ENCODE measurements at places on chromosomes 3 and 15.
A peak's percentile ranks its signal among the peaks of the same experiment; 100 is the strongest.

DNA sequence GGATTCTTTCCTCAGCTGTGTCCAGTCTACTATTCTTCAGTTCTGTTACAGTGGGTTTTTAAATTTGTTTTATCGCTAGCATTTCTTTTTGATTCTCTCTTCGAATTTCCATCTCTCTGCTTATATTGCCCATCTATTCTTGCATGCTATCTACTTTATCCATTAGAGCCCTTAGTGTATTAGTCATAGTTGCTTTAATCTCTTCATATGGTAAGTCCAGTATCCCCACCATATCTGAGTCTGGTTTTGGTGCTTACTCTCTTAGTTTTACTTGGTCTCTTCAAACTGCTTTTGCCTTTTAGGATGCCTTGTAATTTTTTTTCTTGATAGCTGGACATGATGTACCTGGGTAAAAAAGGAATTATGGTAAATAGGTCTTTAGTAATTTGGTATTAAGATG is 9.1 kb downstream of the TIMMDC1 start:
- no peak for DNase-seq

GRCh38 chr3:176697284-176697889 is 499.9 kb downstream of the TBL1XR1 start:
- DNase-seq = no peak

- no peak for DNase-seq
Observed at GRCh38 chr3:99662838-99663570, 24.6 kb downstream of the COL8A1 start.

DNA sequence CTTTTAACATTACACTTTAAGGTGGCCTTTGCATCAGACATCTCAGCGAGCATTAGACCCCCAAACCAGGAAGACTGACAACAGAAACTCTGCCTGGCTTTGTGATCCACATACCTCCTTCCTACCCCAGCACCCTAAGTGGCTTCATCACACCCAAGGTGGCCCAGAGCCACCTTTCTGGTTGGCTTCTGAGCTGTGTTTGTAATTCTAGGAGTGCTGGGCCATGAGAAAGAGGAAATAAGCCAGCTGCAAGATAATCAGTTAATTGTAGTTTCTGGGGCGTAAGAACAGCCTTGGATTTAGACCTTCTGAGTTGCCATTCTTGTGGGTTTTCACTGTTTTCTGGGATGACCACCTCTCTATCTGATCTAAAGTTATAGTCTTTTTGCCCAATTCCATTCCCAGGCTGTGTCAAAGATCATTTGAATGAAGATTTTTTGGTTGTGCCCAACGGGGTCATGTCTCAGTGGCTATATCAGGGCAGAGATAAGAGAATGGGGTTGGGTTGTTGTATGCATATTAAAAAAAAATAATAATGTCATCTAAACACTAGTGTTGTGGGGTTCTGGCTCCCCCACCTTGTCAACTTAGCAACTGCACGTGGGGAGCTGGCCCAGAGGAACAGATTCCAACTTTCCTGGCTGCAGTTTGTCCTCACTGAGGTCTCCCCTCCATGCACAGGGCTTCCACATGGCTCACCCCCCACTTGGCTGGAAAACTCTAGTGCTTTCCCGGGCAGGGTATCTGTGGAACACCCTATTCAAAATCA is 234.8 kb upstream of the WNT5A start:
- DNase-seq = no peak

- peak; percentile 79 for DNase-seq
Observed at GRCh38 chr3:87333393-87333892, 57.1 kb upstream of the POU1F1 start.

DNA sequence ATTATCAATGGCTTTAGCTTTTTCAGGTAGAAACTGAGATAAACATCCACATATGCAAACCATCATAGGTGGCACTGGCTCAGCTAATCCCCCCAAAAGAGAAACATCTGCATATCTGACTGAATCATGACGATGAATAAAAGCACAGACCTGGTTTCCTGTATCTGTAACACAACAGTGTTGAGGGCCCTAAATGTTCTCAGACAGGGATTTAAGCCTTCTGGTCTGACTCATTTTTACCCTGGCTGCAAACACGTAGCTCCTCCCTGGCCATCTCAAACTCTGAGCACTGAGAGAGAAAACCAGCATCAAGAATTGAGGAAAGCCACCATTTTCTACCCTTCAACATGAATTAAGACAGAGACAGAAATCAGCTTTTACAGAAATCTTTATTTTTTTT is 35.2 kb downstream of the GLB1 start:
- no peak for DNase-seq

DNA sequence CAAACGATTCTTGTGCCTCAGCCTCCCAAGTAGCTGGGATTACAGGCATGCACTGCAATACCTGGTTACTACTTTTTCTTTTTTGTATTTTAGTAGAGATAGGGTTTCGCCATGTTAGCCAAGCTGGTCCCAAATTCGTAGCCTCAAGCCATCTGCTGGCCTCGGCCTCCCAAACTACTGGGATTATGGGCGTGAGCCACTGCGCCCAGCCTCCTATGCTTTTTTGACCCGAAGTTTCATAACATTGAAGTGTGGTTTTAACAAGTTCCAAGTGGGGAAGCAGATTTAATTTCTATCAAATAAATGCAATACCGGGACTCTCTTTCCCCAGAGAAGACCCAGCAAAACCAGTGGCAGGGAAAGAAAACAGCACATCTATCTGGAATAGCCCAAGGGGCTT is 13.7 kb downstream of the SH3BP5 start:
- no peak for DNase-seq

DNA sequence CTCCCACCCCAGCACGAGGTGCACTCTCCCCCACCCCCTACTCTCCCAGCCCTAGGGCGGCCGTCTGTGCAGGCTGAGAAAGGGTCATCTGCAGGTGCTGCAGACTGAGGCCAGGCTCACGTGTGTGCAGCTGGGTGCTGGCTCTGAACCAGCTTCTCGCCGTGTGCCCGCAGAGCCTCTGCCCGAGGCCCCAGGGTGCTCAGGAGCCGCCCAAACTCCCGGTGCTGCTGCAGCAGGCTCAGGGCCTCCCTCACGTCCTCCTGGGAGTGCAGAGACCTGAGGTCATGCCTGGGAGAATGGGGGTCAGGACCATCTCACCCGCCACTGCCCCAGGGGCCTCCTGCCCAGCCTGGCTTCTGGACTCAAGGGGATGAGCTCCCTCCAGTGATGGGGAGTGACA is 17.2 kb downstream of the SPTBN5 start:
- DNase-seq = no peak

GRCh38 chr15:70351391-70351790 is 253.7 kb upstream of the TLE3 start:
- no peak for DNase-seq

GRCh38 chr15:39774688-39775267 is 7.9 kb downstream of the FSIP1 start:
- no peak for DNase-seq

GRCh38 chr3:31704591-31705179 is 172.0 kb downstream of the STT3B start:
- DNase-seq = peak; percentile 55

DNA sequence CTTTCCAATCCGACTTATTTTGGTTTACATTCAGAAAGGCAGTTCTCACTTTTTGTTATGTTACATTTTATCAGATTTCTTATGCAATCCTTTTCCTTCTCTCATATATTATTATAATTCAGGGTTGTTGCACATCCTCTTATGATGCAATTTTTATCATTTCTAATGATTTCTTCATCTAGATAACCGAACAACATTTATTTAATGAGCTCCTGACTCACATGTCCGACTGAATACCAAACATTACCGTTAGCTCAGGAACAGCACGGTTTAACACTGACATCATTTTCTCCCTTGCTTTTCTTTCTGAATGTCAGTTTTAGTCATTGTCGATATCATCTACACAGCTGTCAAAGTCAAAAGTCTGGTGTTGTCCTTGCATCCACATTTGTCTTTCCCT is 199.2 kb downstream of the BCHE start:
- DNase-seq = no peak

- DNase-seq = no peak
Observed at GRCh38 chr3:59878038-59878427, 828.2 kb upstream of the CFAP20DC start.

GRCh38 chr3:167198949-167199600 is 181.0 kb downstream of the ZBBX start:
- DNase-seq = no peak

DNA sequence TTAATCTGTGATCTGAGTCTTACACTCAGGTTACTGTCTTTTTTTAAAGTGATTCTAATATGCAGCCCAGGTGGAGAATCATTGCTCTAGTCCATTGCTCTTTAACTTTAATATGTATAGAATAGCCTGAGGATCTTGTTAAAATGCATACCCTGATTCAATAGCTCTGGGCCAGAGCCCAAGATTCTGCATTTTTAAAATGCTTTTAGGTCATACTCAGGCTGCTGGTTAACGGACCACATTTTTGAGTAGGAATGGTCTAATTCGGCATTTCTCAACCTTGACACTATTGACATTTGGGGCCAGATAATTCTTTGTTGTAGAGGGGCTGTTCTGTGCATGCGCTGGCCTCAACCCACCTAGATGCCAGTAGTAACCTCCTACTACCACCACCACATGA is 20.9 kb upstream of the FSTL1 start:
- no peak for DNase-seq

DNA sequence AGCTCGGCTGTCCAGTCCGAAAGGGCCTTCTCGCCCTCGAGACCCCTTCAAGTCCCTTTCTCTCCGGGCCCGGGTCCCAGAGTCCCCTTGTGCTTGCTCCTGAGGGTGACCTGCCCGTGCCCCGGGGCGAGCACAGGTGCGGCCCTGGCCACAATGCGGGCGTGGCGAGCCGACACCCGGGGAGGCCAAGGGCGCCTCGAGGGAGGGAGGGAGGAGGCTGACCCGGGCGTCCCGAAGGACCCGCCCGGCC is 810 bp upstream of the MEF2A start:
- no peak for DNase-seq

- DNase-seq = no peak
Observed at GRCh38 chr3:143354342-143354741, 234.8 kb downstream of the CHST2 start.

GRCh38 chr3:108100906-108101660 is 10.3 kb upstream of the CD47 start:
- DNase-seq = no peak

DNA sequence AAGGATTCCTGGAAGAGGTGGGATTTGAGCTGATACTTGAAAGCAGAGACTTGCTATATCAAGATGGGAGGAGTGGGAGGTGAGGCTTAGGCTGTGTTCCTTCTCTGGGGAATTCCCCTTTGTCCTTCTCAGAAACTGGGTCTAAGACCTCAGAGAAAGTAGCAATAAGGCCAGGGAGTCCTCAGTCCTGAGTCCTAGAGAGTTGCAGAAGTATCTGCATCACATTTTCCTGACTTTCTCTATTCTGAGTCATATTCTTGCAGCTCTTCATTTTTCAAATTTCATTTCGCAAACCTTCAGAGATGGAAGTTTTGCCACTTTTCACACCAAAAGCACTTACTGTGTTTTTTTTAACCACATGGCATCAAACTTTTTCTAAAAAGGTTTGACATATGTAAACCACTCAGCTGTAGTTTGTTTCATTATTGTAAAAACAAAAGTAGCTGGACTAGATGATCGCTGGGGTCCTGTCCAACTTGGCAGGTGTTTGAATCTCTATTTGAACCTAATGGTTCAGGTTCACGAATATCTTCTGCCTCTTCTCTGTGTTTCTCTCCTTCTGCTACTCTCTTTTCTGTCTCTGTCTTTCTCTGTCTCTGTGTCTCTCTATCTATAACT is 21.3 kb downstream of the COLQ start:
- DNase-seq = no peak

DNA sequence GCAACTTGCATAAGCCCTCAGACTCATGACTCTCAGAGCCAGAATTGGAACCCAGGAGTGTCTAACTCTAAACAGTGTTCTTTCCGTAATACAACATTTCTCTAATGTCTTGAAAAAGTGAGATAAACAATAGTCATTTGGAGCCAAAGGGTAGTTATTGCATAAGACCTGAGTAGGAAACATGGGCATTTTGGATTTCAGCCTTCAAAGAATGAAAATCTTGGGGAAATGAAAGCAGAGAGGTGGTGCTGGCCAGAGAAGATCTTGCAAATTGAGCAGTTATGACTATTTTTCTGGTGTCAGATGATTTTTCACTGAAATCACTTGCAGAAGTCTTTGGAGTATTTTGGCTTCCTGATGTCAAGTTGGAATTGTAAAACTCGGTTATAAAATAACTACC is 379.4 kb downstream of the DIPK2A start:
- DNase-seq = no peak

DNA sequence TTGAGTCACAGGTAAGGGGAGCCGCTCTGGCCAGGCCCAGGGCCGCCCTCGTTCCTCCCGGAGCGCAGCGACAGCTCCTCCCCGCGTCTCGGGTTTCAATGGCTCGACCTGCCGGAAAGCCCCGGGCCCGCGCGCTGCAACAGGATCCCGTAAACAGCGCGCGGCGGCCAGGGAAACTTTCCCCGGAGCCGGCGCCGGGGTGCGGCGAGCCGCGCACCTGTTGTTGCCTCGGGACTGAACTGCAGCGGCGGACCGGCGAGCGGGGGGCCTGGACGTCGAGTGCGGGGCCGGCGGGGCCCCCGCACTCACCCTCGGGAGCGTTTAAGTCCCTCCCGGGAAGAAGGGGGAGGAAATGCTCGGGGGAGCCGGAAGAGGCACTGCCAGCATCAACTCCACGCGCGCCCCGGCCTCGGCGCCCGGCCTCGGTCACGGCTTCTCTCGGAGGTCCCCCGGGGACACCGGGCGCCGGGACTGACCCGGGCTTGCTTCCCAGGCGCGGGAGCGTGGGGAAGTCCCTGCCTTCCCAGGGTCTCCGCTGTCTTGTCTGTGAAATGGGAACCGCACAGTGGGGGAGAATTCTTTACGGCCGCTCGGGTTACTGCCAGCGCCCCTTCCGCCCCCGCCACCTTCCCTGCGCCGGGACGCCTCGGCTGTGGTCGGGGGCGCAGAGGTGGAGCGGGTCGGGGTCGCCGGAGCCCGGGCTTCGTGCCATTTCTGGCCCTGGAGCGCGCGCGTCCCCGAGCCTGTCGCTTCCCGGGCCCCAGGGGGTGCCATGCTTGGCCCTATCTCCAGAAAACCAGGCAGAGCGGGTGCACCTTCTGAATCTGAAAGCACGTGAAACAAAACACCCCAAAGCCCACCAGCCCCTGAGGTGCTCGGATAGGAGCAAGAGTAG is 7.5 kb upstream of the PGPEP1L start:
- peak; percentile 36 for DNase-seq

GRCh38 chr15:70492240-70493177 is 270.8 kb downstream of the UACA start:
- no peak for DNase-seq

GRCh38 chr3:175192536-175192935 is 333.4 kb downstream of the NAALADL2 start:
- DNase-seq = peak; percentile 8

- DNase-seq = no peak
Observed at GRCh38 chr15:25504307-25504706, 65.5 kb upstream of the UBE3A start.

- DNase-seq = no peak
Observed at GRCh38 chr3:66671291-66671690, 170.5 kb upstream of the LRIG1 start.

GRCh38 chr15:100898152-100898490 is 18.5 kb downstream of the ALDH1A3 start:
- no peak for DNase-seq
